ENCODE measurements at places on chromosomes 5 and 9. TPM values are rescaled to one million over a fixed set of nuclear protein-coding genes. Genes with fewer than 3 reads are reported as not detected.
A peak's percentile ranks its signal among the peaks of the same experiment; 100 is the strongest.

DNA sequence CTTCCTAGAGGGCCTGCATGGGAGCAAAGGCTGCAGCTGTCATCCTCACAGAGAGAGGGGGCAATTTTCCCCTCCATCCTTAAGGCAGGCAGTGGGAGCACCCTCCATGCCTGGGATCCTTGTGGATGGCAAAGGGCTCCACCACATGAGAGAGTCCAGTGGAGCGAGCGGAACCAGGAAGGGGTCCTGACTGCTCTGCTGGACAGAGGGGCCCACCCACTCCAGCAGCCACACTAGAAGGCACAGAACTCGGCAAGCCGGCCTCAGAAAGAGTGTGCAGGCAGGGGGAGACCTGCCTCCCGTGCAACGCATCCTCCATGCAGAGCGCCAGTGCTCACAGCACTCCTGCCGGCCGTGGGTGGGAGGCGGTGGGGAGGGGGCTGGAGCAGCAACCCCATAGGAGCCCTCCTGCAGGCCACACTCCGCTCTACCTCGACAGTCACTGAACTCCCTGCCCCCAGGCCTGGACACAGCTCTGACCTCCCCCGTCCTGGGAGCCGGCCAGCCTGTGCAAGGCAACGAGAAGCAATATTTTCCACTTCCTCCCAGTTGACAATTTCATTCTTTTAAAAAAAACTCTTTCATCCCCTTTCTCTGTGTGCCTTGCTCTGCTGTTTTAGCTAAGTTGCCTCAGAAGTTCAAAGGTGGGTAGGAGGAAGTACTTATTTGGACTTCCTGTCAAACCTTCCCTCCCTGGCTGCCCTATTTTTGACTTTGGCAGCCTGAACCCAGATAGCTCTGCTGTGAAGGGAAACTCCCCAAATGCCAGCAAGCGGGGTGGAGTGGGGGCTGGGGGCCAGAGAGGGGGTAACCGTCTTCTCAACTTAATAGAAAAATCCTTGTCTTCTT lies 5.3 kb upstream of the LCP2 start:
- DNase-seq = peak; percentile 85

- DNase-seq = no peak
Observed at GRCh38 chr5:73448463-73449136, at the start of gene FOXD1. FOXD1 (minus strand) TSS chr5:73448777; CDS start chr5:73448362, 415 bp downstream.

- no peak for DNase-seq
Observed at GRCh38 chr9:30075451-30076199, 2308.8 kb upstream of the ACO1 start.

Gene RIC1
- 6.9 TPM for total RNA-seq

Gene CCNI2
- 0.16 TPM for total RNA-seq

DNA sequence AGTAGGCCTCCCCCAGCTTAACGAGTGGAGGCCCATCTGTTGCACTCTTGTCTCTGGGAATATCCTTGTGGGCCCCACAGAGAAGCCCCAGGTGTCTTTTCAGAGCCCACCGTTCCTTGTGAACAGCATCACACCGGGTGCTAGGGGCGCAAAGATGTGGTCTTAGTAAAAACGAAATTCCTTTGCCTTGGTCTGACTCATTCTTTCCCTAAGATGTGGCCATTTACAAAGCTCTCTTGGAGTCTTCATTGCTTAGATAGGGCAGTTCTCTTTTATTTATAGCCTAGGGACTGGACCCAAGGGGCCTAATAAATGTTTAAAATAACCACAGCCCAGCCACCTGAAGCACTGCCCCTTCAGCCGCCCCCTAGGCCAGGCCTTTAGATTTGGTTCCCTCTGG lies 52.8 kb upstream of the RPL26L1 start:
- DNase-seq = no peak

GRCh38 chr5:99104538-99105132 lies 175.8 kb upstream of the CHD1 start:
- DNase-seq = no peak

Gene SCGB3A2
- not detected for total RNA-seq

DNA sequence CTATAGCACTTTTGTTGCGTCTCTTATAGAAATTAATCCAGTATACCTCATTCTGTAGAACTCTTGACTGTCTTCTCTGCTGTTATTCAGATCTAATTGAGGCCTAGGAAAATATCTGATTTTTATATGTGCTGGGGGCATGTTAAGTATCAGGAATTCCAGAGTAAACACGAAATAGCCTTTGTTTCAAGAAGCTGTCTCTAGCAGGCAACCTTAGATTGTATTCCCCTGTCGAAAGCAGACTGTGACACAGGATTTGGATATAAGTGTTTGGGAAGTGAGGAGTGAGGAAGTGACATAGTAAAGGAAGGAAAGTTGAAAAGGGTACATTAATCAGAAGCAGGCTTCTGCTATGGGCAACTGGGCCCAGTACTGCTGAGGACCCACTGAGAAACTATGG lies 72.1 kb upstream of the RASA1 start:
- DNase-seq = no peak

- DNase-seq = no peak
Observed at GRCh38 chr5:144092508-144092907, 78.0 kb downstream of the YIPF5 start.

DNA sequence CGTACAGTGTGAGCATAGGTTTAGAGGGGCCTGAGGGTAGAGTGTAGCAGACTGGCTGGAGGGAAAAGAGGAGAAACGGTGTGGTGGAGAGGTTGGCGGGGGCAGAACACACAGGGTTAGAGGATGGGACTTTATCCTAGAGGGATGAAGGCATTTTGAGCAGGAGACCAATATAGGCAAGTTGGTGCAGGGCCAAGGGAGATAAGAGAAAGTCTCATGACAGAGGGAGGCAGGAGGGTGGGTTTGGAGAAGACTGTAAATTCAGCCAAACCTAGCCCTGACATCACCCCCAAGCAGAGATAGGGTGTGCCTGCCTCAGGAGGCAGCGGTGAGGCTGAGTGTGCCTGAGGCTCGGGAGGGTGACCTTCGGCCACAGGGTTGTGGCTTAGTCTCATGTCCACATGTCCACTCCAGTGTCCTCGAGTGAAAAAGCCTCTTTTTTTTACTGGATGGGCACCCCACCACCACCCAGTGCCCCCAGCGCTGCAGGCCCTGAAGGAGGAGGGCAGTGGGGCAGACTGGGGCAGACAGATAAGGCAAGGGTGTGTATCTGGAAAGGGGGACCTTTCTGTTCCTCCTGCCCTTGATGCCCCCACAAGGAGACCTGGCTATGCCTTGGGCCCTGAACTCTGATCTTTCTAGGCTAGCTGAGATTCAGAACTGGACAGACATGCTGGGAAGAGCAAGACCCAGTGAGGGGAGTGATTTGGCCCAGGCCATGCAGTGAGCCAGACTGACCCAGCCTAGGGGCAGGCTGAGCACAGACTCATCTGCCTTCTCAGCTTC lies 108.7 kb downstream of the RGS3 start:
- no peak for DNase-seq

Gene CDK7
- 10.5 TPM for total RNA-seq

- no peak for DNase-seq
Observed at GRCh38 chr5:180212363-180213255, 3.6 kb upstream of the RASGEF1C start.

DNA sequence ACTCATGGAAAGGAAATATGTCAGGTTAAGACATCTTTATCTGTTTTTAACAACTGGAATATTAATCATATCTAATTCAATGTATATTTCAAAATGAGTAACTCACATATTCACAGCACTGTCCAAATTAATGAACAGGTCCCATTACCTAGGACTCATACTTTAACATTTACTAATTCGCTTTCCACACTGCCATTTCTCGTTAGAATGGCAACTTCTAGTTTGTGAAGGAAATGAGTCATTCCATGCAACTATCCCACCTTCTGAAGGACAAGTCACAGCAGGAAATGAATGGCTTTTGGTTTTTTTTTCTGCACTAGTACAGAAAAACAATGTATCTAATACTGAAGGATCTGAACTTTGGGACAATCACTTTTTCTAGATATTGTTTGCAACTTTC lies 24.6 kb upstream of the IFNK start:
- no peak for DNase-seq

DNA sequence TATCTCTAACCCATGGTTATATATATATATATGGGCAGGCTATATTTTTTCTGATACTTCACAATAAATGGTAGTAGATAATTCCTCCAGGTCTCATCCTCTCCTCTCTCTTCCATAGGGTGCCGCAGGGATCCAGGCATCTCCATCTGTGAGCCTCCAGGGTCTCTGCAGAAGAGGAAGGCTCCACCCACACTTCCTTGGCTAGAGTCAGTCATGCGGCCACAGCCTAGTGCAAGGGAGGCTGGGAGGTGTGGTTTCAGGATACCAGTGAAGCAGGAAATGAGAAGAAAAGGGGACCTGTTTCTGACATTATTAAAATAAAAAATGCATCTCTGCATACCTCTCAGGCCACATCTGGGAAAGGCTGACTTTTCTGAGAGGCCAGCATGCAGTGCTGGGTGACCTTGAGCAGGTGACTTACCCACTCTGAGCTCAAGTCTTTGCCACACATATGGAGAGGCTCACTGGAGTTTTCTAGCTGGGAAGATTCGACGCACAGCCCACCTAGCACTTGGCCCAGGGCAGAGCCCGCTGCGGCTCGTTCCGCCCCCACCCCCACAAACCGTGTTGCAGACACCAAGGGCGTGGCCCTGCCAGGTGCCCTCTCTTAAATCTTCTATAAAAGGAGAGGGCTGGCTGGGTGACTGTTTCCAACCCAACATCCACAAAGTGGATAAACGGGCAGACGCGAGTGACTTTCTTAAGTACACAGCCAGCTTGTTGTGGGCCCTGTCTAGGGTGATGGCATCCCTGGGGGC lies 47.9 kb downstream of the OLFM1 start:
- peak; percentile 33 for DNase-seq

- DNase-seq = no peak
Observed at GRCh38 chr9:130833031-130833990, 1.7 kb upstream of the ABL1 start.

GRCh38 chr5:99023330-99023729 lies 94.5 kb upstream of the CHD1 start:
- no peak for DNase-seq

GRCh38 chr5:39177631-39177964 lies 41.8 kb downstream of the FYB1 start:
- no peak for DNase-seq

Measured in Right ventricle myocardium inferior (tissue), 1 donor.